Stimulated activated CD4-positive, alpha-beta T cell treated with anti-CD3 and anti-CD28 coated beads, Interleukin-1b, Interleukin-23, amount 100 ng/mL, for 24 hours (primary cell): ENCODE measurements at places on chromosomes 11 and 22.

- no peak for DNase-seq
Measured at GRCh38 chr11:68764746-68765145, 13.4 kb upstream of the TESMIN start.

GRCh38 chr11:18452927-18453326 lies 2.7 kb upstream of the LDHAL6A start:
- no peak for DNase-seq

DNA sequence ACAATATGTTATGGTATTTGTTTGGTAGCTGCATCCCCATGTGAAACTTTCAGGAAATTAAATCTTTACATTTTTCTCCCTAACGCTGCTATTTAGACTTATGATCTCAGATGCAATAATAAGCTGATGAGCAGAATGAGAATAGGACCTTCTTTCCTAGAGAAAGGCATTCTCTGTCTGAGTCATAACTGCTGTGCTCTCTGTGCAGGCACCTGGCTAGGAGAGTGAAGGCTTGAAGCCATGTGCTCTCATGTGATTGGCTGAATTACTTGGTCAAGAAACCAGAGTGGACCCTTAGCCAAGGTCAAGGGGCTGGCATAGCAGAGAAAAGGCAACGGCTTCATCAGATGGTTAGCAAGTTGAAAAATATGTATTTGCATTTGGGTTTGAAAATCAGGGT lies 185.0 kb downstream of the ADAMTS15 start:
- DNase-seq, result no peak

GRCh38 chr11:62116451-62116850 lies 7.4 kb upstream of the INCENP start:
- no peak for DNase-seq

GRCh38 chr11:111766834-111767142 lies 599 bp upstream of the PPP2R1B start:
- DNase-seq, result no peak

- DNase-seq, result no peak
Measured at GRCh38 chr11:3894128-3894731, 38.8 kb downstream of the STIM1 start.

GRCh38 chr11:89495951-89496350 lies 4.8 kb upstream of the NOX4 start:
- no peak for DNase-seq

GRCh38 chr11:70201882-70202861 lies 924 bp upstream of the FADD start:
- DNase-seq, result no peak

- DNase-seq, result no peak
Measured at GRCh38 chr11:67253872-67254624, 12.2 kb upstream of the GRK2 start.

DNA sequence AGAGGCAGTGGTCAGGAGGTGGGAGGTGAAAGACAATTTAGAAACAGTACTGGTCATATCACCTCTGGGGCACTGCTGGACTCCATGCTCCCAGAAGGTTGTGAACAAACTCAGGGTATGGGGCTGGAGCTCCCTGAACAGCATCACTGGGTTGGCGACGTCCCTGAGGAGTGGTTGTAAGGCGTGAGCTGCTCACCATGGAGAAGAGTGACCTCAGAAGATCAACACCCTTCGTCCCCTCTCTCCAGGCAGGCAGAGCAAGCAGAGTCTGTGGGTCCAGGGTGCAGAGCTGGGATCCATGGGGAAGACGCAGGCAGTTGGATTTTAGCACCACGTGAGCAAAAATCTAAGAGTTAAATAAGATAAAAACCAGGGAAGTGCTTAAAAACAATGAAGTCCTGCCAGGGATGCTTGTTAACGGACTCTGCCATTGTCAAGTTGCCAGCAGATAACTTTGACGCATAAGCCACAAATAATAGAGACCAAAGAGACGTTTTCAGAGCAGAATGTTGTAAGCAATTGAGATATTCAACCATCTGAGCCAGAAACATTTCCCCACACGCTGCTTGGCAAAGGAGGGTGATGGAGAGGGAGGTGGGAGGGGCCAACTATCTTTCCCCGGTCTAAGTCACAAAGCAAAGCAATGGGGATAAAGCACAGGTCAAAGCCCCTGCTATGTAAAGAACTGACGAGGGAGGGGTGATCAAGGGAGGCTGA lies 13.6 kb downstream of the PNPLA5 start:
- DNase-seq, result no peak

- no peak for DNase-seq
Measured at GRCh38 chr22:22773979-22774604, 113.5 kb upstream of the IGLL5 start.

GRCh38 chr11:110858547-110858921 lies 146.3 kb upstream of the ARHGAP20 start:
- no peak for DNase-seq

GRCh38 chr11:57303990-57304579 lies 20.7 kb downstream of the TNKS1BP1 start:
- DNase-seq, result no peak

DNA sequence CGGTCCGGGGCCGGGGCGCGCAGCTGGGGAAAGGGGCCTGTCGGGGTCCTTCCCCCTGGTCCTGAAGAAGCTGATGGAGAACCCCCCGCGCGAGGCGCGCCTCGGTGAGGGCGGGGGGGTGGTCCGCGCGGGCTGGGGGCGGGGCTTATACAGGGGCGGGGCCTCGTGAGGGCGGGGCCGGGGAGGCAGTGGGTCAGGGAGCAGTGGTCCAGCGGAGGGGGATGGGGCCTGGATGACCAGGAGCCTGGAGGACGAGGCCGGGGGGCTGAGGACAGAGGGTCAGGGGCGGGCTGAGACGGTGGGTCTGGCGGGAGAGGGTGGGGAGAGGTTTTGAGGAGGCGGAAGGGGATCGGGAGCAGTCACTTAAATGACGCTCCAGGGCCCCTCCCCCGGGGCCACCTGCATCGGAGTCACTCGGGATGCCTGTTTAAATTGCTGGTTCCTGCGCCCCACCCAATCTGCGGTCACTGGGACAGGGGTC lies 396 bp downstream of the TEF start:
- peak; percentile 34 for DNase-seq

- DNase-seq, result no peak
Measured at GRCh38 chr11:69880826-69881445, 61.7 kb upstream of the FGF3 start.

DNA sequence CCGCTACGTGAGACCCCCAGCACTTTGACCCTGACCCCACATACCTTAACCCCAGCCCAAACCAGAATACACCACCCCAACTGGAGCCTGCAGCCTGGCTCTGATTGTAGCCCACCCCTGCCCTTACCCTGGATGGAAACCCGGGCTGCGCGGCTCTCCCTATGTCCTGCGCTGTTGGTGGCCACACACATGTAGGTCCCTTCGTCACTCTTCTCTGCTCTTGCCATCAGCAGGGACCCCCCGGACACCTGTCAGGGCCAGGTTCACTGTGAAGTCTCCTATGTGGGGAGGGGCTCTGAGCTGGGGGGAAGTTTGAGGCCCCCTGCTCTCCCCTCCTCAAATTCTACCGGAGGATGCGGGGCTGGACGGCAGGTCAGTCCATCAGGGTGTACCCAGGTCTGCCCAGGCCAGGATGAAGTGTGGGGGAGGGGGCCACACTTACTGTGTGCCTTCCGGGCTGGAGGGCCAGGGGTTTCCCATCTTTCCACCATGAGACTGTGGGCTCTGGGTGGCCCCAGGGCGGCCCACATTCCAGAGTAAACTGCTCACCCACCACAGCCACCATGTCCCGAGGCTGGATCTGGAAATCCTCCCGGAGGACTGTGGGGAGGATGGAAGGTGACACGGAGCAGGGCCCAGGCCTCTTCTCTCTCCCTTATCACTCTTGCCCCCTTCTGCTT lies 1.5 kb downstream of the ROBO4 start:
- DNase-seq, result no peak

DNA sequence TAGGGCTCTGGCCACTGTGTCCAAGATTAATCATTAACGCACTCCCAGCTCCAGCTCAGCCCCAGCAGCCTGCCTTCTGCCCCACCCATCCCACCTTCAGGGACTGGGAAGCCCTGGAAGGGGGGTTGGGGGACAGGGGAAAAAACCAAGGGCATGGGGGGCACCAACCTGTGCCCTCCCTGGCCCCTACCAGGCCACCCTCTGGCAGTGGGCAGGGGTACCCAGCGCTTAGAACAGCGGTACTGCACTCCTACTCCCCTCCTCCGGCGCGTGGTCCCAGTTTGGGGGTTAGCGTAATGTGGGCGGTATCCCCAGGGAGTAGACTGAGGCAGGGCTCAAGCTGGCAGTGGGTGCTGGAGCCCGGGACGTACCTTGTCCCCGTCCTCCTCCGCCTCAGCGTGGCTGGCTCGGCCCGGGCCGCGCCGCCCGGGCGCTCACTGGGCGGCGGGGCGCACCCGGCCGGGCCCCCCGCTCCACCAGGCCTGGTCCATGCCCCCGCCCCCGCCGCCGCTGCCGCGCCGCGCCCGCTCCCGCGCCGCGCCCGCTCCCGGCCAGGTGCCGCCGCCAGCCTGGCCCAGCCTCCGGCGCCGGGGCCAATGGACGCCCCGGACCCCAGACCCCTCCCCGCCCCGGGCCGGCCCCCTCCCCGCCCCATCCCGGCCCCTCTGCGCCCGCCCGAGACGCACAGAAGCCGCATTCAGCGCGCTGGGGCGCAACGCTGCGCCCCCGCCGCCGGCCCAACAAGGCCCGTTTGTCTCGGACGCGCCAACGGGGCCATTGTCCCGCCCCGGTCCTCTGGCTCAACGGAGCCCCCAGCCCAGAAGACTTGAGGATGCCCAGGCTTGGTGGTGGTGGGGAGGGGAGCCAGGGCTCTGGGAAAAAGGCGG lies at the start of gene GAL3ST1:
Gene GAL3ST1, minus strand, starts transcription at position 571 of the 887 bp plus-strand sequence. CDS start 17,273 bp downstream, outside the sequence.
- DNase-seq, result no peak

DNA sequence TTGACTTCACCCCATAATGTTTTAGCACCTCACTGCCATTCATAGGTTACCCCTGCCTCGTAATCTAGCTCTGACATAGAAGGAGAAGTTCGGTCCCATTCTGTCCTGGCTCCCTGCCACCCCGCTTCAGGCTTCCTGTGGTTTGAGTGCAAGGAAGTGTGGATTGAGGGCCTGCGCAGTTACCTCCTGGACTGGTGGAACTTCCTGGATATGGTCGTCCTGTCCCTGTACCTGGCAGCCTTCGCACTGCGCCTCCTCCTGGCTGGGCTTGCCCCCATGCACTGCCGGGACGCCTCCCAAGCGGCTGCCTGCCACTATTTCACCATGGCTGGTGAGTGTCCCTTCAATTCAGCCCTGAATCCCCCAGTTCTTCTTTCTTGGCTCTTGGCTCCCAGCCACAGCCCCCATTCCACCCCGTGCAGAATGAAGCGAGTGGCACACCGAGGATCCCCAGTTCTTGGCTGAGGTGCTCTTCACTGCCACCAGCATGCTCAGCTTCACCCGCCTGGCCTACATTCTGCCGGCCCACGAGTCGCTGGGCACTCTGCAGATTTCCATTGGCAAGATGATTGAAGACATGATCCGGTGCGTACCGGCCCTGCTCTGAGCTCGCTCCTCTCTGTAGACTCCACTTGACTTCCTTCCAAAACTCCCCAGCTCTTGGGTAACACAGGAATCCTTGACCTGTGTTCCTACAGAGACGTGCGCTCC lies 15.4 kb downstream of the ART5 start:
- no peak for DNase-seq

GRCh38 chr11:73379189-73379880 lies 3.1 kb downstream of the RELT start:
- no peak for DNase-seq
